ENCODE measurements at places on chromosomes 5 and 9.

- DNase-seq = no peak
These were observed 48.6 kb upstream of the GABRA1 start for GRCh38 chr5:161799316-161799715.

- no peak for DNase-seq
These were observed 97.1 kb upstream of the IRX2 start for GRCh38 chr5:2848619-2849018.

DNA sequence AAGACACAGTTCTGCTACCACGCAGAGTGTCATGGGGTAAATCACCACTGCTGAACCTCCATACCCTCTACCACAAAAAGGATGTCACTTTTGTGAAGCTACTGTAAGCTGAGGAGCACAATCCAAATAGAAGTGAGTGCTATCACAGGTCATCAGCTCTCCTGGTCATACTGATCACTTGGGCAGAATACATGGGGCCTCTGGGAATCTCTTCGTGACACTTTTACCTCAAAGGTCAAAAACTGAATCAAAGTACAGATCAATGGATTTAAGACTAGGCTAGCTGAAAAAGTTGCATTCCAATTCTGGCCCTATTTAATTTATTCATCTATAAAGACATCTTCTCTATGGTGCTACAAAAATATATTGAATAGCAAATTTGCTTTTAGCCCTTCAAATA lies 115.5 kb downstream of the MPDZ start:
- DNase-seq = no peak

GRCh38 chr5:36908544-36909260 lies 32.1 kb downstream of the NIPBL start:
- no peak for DNase-seq

GRCh38 chr9:107890921-107891465 lies 401.4 kb upstream of the KLF4 start:
- DNase-seq = no peak

DNA sequence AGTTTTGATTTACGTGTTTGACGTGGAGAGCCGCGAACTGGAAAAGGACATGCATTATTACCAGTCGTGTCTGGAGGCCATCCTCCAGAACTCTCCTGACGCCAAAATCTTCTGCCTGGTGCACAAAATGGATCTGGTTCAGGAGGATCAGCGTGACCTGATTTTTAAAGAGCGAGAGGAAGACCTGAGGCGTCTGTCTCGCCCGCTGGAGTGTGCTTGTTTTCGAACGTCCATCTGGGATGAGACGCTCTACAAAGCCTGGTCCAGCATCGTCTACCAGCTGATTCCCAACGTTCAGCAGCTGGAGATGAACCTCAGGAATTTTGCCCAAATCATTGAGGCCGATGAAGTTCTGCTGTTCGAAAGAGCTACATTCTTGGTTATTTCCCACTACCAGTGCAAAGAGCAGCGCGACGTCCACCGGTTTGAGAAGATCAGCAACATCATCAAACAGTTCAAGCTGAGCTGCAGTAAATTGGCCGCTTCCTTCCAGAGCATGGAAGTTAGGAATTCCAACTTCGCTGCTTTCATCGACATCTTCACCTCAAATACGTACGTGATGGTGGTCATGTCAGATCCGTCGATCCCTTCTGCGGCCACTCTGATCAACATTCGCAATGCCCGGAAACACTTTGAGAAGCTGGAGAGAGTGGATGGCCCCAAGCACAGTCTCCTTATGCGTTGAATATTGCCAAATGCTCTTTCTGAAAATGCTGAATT lies 850 bp downstream of the RRAGA start:
- DNase-seq = no peak

DNA sequence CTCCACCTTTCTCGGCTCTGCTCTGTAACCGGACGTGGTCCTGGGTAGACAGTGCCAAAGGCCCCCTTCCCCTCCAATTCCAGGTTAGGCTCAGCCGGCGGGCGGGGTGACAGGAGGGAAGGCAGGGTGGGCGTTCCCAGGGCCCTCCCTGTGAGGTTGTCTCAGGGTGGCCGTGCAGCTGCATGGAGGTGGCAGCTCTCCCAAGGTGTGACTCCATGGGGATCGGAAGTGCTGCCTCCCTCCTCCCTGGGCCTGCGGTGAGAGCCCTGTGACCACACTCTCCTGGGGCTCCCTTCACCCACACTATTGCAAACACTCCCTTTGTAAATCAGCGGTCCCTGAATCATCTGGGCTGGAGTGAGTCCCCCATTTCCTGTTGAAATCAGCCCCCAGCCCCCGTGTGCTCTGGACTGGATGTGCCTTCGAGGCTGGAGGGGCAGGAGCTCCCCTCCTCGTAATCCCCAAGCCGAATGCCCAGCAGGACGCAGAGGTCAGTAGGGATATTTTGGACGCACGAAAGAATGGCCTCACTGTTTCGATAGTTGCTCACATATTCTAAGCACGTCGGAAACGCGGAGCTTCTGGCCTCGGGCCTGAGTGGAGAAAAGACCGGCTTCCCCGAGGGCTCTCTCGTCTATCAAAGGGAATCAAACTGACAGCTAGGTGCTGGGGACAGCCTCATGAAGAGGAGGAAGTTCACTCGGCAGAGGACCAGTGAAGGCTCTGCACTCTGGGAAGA lies 107.6 kb upstream of the COL5A1 start:
- no peak for DNase-seq

GRCh38 chr5:145683431-145683830 lies 151.7 kb downstream of the PRELID2 start:
- no peak for DNase-seq

DNA sequence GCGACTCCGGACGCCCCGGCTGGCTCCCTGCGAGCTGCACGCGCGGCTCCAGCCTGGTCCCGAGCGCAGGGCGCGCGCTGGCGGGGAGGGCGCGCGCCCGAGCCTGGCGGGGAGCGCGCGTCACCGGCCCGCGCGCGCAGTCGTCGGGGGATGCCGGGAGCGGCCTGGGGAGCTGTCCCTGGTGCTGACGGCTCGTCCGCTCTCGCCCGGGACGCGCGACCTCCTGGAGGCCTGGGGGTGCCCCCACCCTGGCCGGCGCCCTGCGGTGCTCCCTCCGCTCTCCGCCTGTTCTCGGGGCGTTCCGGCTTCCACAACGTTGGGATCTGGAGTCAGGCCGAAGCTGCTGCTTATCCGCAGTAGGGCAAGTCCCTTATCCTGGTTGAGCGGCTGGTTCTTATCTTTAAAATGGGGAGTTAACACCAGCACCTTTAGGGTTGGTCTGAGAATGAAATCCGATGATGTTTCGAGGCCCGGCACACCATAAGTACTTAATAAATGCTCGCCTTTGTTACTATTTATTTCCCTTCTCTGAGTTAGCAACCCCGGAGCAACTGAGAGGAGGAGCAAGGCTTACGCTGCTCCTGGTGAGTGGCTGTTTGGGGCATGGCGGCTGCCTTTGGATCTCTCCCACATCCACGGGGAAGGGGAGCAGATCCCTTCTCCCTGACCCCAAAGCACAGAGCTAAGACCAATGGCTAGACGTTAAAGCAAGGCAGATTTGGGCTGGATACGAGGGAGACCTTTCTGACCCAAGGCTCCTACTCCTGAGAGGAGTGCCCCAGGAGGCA lies at the start of gene FAM163B:
TSS of gene FAM163B (minus strand) at position 79 of the 788 bp plus-strand sequence. CDS start 29,166 bp downstream, outside the sequence.
- no peak for DNase-seq

DNA sequence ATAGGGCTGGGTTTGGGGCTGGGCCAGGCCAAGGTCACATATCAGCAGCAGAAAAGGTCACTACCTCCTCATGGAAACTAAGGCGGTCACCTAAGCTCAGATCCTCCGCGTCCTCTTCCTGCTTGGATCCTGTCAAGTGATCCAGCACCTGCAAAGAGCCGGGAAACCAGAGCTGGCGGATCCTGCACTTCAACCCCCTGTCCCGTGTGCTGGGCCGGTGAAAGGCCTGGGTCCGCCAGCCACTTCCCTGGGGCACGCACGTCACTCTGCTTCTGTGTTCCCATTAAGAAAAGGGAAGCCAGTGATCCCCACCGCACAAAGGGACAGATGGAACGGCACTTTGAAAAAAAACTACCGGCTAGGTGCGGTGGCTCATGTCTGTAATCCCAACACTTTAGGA lies 61.3 kb upstream of the STXBP1 start:
- DNase-seq = no peak

- no peak for DNase-seq
These were observed 316.2 kb upstream of the HAPLN1 start for GRCh38 chr5:84036842-84037241.

- DNase-seq = no peak
These were observed 624.2 kb upstream of the ZNF608 start for GRCh38 chr5:125370461-125371205.

DNA sequence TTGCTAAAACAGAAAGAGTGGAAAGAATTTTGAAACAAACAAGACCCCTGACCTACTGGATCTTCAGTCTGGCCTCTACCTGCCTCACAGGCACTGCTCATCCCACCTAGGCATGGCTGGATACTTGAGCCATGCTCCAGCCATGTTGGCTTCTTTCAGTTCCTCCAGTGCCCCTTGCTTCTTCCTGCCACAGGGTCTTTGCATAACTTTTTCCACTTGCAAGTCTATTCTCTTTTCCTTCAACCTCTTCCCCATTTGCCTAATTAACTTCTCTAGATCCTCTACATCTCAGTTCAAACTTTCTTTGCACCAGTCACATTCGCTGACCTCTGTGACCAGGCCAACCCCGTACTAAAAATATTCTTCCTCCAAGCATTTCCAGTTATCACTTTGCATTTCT lies 50.4 kb downstream of the STARD4 start:
- DNase-seq = no peak

GRCh38 chr5:9015937-9016270 lies 530.0 kb downstream of the SEMA5A start:
- no peak for DNase-seq
